Common myeloid progenitor, CD34-positive (primary cell): ENCODE measurements at places on chromosomes 6 and 20.

DNA sequence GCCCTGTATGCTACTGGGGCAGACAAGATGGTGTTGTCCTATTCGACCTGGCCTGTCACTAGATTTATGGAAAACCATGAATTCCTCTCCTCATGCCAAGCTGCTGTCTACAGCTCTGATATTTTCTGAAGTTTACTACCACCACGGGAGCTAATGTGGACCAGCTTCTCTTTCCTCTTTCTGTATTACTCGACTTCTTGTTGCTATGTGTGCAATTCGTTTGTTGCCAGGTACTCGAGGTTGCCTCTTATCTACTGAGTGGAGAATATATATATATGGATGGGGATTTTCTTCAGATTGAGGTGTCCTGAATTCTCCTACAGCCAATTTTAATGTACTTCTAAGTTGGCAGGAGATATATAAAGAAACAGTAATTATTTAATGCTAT is 34.7 kb downstream of the MAN1A1 start:
- DNase-seq: peak; percentile 58

DNA sequence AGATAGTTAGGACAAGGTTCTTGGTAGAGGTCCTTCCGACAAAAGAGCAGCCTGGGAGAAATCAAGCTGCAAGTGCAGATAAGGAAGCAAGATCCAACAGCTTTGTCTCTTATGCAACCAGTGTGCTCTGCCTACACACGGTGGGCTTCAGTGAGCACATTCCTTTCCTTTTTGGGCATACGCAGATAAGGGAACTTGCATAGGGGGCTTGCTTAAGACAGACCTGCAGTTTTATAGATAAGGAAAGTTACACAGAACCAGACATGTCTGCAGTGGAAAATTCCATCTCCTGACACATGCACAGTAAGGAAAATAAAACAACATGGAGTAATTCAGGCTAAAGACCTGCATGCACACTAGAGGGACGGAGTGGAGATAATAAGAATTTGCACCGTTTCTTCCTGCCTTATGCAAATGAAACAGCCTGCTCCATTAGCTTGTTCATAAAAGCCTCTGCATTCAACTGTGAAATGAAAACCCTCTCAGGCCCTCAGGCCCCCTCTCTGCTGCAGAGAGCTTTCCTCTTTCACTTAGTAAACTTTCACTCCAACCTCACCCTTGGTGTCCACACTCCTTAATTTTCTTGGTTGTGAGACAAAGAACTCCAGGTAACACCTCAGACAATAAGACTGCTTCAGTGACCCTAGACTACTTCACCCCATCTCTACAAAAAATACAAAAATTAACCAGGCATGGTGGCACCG is 97.5 kb upstream of the MYLIP start:
- DNase-seq: peak; percentile 87

DNA sequence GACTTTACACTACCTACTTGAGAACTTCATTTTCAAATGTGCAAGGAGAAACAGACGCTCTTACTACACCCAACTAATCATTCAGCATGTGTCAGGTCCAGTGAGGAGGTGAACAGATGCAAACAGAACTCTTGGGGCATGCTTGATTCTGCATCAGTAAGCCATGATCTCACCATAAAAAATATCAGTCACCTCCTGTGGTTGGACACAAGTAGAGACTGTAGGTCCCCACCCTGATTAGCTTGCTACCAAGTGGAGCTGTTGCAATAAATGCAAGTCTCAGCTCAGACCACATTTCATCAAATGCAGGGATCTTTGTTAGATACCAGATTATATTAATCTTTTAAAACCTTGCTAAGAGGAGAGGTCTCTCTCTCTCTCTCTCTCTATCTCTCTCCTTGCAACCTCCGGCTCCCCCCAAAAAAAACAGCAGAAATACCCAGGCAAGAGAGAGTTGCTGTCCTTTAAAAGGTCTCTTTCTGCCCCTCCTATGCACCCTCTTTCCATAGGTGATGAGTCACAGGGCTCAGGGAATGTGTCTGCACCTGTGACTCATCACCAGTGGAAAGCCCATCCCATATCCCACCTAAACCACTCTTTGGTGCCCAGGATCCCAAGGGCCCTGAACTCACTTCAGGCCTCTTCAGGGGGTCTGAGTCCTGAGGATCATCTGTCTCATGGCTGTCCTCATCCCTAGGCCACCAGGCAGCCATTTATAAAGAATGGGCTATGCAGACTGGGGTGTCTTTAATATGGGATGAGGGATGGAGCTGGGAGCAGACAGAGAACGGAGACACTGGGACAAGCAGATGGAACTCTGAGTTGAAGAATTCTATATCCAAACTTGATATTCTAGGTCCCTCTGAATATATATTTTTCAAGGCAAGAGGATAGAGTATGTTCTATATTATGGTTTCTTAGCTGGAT is 154.5 kb downstream of the QRSL1 start:
- no peak for DNase-seq

GRCh38 chr6:35294308-35294945 is 3.2 kb upstream of the DEF6 start:
- peak; percentile 39 for DNase-seq

- no peak for DNase-seq
These were observed 82.1 kb downstream of the PTPRA start for GRCh38 chr20:2955257-2955970.

DNA sequence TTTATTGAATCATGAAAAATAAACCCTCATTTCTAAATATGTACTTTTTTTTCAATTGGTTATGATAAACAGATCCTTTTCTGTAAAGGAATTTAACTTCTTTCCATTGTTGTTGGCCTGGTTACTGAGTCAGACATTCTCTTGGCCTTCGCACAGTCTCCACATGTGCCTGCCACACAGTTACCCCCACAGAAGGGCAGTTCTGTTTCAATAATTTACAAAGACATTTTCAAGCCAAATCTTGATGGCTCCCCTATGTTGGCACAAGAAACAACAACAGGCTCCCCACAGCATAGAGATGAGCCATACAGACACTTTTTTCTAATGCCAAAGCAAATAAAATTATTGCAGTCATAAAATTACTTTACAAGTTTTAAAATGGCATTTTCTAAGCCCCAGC is 55.6 kb upstream of the BEND6 start:
- DNase-seq: no peak

DNA sequence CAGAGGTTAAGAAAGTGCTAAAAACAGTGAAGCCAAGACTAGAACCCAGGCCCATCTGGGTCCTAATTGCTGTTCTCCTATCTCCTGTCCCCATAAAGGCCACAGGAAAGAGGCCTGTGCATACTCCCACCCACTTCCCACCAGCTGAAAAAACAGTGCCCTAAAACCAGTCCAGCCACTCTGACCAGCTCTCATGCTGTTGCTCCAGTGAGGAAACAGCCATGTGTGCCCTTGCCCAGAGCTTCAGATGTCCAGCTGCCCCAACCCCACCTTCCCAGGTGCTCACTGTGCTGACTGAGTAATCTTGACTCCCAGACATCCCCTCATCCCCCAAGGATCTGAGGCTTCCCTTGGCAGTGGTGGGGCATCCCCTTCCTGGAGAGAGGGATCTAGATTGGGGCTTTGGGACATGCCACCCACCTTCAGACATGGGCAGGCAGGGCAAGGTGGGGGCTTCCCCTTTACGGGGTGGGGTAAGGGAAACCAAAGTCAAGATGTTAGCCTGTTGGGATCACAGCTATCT is 28.7 kb downstream of the KCNK5 start:
- no peak for DNase-seq

GRCh38 chr20:20685635-20686034 is 26.8 kb downstream of the RALGAPA2 start:
- no peak for DNase-seq

DNA sequence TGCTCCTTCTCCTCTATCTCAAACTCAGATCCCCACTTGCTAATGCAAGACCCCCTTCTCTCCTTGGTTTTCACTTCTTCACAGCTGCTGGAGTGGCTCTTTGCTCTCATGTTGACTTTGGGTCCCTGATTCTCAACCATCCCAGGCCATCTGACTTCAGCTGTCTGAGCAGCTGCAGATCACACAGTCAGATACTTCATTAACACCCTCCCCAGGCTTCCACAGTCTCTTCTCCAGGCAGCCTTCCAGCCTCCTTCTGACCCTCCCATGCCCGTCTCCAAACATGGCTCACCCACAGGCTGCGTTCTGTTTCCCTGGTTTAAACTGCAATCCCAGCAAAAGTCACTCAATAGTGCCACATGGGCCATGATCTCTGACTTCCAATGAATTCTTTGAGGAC is 65.4 kb downstream of the HIVEP2 start:
- DNase-seq: no peak

GRCh38 chr6:7147051-7147671 is 39.4 kb downstream of the RREB1 start:
- no peak for DNase-seq

DNA sequence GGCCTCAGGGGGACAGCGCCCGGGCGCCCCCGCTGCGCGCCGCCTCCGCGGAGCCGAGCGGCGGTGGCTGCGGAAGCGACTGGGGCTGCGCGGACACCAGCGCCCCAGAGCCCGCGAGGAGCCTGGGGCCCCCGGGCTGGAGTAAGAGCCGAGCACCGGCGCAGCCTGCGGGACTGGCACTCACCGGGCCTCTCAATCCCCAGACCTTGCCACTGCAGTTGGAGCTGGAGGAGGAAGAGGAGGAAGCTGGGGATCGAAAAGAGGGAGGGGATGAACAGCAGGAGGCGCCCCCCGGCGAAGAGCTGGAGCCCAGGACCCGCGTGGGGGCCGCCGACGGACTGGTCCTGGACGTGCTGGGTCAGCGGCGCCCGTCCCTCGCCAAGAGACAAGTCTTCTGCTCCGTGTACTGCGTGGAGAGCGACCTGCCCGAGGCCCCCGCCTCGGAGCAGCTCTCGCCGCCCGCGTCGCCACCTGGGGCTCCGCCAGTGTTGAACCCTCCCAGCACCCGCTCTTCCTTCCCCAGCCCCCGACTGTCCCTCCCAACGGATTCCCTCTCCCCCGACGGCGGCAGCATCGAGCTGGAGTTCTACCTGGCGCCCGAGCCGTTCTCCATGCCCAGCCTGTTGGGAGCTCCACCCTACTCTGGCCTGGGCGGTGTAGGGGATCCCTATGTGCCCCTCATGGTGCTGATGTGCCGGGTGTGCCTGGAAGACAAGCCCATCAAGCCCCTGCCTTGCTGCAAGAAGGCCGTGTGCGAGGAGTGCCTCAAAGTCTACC is 590 bp downstream of the RNF217 start:
- peak; percentile 60 for DNase-seq

DNA sequence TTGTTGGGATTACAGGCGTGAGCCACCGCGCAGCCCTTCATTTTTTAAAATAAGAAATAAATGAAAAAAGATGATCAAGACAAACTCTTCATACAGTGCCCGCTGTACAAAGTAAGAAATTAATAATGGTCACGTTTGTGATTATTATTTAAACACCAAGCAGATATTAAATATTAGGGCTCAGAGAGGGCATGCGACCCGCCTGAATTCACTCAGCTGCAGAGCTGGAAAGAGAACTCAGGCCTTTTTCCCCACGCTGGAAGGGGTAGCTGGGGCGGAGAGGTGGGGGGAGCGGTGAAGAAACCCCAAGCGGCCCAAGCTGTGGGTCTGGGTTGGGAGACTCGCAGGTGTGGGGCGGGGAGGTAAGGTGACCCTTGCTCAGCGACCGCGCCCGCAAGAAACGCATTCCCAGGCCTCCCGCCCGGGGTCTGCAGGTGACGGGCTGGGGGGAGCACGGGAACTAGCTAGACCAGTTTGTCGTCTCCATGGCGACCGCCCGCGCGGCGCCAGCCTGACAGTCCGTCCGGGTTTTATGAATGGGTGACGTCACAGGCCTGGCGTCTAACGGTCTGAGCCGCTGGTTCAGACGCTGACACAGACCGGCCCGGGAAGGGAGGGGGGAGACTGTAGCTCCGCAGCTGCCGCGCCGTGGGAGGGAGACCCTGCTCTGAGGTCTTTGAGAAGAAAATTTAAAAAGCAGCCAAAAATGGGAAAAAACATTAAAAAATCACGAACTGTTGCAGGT is 1.1 kb upstream of the ID1 start:
- peak; percentile 99 for DNase-seq

DNA sequence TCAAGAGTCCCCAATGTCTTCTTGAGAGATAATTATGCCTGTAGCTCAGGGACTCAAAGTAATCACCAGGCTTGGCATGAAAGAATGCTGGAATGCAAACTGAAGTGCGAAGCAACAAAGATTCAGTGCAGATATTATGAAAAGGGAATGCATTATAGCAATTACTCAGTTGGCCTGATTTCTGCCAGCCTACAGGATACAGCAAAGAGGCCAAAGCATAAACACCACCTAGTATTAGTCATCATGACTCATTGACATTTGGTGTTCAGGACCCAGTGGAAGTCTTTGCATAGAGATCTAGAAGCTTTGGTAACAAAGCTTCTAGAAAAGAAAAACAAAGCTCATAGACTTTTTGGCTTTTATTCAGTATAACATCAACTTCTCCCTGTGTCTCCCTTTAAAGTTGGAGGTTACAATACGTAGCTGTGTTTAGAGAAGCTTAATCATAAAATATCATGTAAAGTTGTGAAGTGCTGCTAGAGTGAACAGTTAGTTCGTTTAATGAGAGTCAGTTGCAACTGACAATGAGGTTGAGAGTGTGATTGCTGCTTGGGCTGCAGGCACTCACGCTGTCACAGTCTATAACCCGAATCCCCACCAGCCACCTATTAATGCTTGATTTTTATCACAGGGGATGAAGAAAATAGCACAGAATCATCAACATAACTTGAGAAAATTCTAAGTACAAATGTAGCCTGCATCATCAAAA is 932.7 kb downstream of the TFAP2A start:
- no peak for DNase-seq

- no peak for DNase-seq
These were observed 44.4 kb upstream of the PMEPA1 start for GRCh38 chr20:57754190-57754589.
